ENCODE measurements at places on chromosomes 6 and 20. TPM values are rescaled to one million over a fixed set of nuclear protein-coding genes. Genes with fewer than 3 reads are reported as not detected.

The NEU1 gene
- total RNA-seq: 26.0 TPM

The VSX1 gene
- 0.33 TPM for total RNA-seq

The SMLR1 gene
- total RNA-seq: not detected

The OR12D2 gene
- total RNA-seq: not detected
